ENCODE measurements at places on chromosomes 3 and 15.
A peak's percentile ranks its signal among the peaks of the same experiment; 100 is the strongest.

GRCh38 chr3:98779541-98780335 is 16.6 kb downstream of the ST3GAL6 start:
- peak; percentile 82 for DNase-seq

DNA sequence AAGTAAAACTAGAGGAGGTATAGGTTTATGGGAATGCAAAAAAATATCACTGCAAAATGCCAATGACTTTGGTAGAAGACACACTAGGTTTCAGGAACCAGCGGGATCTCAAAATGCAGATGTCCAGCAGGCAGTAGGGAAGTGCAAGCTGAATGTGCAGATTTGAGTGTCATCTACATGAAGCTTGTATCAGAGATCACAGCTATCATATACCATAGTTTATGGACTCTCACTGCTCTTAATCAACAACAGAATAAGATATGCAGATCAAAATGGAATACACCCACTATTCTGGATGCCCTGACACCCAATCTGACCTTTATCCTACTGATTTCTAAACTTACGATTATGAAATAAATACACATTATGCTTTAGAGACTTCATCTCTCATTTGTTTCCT is 27.7 kb downstream of the TMCC1 start:
- DNase-seq, result no peak

DNA sequence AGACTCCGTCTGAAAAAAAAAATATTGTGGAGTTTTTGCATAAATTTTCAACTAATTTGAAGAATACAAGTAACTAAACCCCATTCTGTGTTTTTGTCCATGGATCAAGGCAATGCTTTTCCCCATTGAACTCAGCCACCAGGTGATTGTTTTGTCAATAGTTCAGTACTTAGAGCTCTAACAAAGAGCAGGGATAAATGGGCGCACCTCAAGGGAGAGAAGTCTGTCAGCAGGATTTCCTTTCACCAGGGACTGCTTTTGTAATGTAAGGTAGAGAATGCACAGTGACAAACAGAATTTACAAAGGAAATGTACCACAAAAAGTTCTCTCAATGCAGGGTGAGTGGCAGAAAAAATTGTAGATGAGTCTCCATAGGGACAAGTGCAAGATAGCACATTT is 10.8 kb upstream of the ATP13A5 start:
- no peak for DNase-seq

DNA sequence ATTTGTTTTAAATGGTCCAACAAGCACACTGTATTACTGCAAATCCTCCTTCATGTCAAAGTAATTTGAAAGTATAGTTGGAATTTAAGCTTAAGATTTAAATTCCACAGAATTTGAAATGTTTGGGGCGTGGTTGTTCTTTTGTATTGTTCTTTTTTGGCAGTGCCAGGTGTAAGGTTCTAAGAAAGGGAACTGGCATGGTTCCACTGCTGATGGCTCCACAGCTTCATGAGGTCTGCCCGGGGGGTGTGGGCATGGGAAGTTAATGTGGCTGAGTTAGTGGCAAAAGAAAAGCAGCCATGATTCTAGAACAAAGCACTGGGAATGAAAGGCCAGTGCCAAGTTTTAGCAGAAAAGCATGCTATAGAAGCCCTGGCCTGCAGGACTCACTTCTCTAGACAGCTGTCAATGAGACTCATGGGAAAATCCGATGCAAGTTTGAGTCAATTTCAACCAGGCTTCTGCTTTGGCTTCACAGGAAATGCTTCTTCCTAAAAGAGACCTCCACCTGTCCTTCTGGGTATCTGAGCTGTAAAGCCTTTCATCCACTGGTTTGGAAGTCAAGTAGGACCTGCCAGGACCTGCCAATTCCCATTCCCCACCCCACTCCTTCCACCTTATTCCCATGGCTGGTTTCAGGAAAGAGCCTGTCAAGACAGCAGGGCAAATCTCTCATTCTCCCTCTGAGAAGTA is 18.9 kb downstream of the CDCP1 start:
- DNase-seq, result no peak

DNA sequence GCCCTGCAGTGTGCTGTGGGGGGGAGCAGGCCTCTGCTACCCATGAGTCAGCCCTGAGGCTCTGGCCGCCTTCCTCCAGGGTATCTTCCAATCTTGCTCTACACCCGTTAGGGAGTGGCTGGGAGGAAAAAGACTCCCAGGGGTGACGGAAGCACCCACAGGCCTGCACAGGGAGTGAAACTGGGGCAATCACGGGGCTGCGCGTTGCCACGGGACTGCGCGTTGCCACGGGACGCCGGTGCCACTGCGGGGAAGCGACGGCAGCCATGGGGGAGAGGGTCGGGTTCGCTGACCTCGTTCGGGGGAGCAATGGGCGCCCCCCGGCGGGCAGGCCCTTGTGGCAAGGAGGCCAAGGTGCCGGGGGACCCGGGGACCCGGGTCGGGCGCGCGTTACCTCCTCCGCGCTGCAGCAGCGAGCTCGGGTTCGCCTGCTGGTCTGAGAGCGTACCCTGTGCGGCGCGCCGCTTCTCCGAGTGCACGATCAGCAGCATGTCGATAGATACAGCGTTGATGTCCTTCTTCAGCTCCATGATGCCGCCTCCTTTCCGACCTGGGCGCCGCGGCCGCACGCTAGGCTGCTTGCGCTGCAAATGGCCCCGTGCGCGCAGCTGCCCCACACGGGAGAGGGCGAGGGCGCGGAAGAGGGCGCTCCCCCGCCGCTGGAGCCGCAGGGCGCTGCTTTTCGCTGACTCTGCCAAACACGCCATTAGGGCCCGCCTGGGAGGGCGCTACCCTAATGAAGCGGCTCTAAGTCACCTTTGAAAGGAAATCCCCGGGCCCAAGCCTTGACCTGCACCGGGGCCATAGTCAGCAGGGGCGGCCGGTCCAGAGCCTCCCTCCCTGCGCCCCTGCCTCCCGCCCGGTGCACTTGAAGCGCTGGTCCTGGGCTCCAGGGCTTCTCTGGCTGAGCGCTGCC is at the start of gene KY:
KY (minus strand) TSS at position 592 of the 916 bp plus-strand sequence; CDS start at position 530, 62 bp downstream.
- peak; percentile 67 for DNase-seq

DNA sequence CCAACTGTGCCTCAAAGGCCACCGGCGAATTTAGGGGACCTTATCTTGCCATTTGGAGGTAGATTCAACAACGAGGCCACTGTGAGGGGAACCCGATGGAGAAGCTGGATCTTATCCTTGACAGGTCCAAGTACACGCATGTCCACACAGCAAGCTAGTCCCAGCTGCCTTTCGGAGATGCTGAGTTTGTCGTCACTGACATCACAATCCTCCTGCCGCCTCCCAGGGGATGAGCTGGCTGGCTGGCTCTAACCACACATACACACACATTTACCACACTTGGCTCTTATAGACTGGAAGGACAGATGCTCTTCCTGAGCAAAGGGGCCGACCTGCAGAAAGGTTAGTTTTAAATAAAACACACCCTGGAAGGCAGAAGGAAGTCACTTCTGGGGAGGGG is 176.3 kb downstream of the STT3B start:
- no peak for DNase-seq

GRCh38 chr3:144175644-144176425 is 204.2 kb downstream of the DIPK2A start:
- DNase-seq, result no peak

- DNase-seq, result no peak
Measured at GRCh38 chr3:8597219-8597853, 47.3 kb downstream of the SSUH2 start.

DNA sequence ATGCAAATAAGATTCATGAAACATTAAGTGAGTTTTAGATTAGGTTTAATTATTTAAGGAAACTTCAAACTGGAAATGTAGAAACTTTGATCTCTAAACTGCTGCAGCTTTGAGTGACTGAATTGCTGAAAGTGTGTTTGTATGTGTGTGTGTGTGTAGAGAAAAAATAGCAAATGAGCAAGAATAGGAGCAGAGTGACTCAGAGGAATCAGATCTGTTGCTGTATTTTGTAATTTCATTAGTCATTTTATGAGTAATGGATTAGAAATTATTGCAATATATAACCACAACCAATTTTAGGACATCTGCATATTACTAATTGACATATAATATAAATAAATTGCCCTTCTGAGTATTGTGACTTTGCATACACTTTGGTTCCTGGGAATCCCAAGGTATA is 52.8 kb upstream of the SLC9A9 start:
- peak; percentile 47 for DNase-seq

DNA sequence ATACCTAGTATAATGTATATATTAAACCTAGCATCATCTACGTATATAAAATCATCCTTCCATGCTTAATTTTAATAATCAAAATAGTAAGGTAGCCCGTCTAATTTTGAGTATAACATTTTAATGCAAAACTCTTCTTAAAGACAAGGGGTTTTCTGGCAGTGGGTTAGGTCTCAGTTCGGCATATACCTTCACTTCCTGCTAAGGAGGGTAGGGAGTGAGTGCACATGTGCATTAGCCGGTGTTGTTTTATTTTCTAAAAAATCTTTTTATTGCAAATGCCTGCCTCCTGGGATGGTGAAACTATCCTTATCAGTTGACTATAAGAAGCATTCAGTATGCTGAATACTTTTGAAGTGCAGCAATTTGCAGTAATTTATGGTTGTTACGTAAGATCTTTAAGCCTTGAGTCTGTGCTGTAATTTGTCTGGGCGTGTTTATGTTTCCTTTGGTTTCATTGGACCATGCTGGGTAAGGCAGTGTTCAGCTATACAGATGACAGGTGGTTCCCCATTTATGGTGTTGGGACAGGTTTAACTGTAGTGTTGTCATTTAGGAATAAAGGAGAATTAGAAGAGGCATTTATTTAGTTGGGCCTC is 11.7 kb downstream of the ARHGEF26 start:
- DNase-seq, result no peak

DNA sequence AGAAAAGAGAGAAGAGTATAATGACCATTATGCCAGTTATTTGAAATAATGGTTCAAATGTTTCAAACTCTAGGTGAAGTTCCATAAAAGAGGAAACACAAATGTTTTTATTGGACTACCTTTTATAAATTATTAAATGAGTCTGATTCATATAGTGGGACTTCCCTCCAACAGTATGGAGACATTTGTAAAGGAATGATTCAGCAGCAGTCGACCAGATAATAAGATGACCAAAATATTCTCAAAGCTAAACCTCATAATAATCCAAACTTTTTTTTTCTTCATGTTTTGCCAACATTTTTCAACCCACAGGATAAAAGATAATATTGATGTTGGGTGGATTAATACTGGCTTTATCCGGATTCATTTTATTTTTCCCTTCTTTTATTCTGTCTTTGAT is 18.8 kb downstream of the TIPARP start:
- no peak for DNase-seq

DNA sequence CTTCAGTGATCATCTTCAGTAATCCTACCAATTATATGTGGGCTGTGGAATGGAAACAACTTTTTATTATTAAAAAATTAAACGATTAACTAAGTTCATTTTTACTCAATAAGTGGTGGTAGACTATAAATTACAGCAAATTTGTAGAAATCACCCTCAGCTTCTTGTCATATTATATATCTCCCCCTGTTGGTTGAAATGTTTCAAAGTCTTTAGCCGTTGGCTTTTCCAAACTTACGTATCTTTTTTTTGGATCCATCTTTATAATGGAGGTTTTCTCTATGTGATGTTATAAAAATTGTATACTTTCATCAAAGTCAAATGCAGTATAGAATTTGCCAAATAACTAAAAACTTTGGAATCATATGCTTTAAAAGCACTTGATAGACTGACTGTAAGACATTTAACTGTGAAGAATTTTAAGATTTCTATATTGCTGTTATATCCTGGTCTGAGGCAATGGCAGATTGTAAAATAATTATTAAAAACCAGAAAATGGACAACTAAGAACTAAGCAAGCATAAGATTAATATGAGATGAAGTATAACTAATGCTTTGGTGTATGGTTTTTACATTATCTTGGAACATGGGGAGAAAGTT is 44.7 kb downstream of the ATP11B start:
- no peak for DNase-seq

- DNase-seq, result no peak
Measured at GRCh38 chr15:76339305-76340197, 3.0 kb downstream of the ISL2 start.

- DNase-seq, result no peak
Measured at GRCh38 chr15:84871428-84871985, 13.0 kb upstream of the SLC28A1 start.

DNA sequence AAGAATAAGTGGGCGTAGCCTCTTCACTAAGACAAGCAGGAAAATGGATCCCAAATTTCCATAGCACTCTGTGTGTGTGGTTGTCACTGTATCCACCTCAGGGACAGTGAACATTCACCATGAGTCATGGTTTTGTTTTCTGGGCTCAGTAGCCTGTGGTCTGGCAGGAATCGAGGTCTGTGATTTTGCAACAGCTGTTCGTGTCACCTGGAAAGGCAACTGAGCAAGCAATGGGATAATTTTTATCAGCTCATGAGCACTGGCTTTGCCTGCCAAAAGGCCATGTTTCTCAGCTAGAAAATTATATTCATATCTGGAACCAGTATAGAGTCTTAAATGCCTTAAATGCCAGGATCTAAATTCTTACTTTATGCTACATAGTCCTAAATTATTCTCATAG is 60.9 kb downstream of the STRIT1 start:
- DNase-seq, result no peak

DNA sequence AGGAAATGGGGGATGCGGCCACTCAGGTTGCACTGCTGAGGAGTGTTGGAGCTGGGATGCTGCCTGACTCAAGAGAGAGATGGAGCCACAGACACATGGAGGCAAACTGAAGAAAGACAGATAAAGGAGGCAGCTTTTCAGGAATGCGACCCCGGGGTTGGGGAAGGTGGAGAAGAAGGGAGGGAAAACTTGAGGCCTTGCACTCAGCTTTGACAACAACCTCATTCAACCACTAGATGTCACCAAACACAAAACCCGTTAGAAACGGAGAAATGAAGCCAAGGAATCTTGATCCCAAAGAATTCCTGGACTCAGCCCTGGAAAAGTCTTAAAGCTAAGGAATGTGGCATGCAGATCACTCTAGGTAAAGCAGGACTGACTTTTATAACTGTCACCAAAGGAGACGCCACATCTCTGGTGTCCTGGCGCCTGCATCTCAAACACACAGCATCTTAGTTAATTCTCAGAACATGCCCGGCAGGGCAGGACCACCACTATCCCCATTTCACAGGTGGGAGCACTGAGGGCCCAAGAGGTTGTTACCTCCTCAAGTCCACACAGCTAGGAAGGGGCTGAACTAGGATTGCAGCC is 59.6 kb upstream of the LMCD1 start:
- DNase-seq, result peak; percentile 69

DNA sequence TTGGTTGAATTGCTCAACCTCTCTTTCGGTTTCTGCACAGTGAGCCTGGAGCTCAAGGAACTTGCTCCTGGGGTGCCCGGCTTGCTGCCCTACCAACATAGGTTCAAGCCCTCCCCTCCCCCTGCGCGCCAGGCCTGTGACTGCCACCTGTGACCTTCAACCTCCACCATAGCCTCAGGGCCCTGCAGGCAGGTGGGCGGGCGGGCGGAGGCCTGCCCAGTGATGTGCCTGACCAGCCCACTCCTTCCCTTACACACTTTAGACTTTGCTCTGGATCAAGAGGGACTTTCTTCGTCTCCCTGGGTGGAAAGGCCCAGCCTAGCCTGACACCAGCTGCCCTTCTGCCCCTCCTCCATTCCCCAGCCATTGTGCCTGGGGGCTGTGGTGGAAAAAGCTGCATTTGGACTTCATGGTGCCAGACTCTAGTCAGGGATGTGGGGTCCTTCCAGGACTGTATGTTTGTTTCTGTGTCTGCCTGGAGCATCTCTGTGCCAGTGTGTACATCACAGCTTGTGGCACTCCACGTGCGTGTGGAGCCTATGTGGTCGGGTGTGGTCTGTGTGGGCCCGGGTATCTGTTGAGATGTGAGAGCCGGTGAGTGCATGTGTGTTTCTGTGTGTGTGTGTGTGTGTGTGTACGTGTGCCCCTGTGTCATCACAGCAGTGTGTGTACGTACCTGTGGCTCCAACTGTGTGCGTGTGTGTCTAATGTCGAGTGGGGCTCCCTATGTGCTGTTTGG is 9.5 kb downstream of the PRKCD start:
- peak; percentile 68 for DNase-seq

GRCh38 chr3:53733446-53733845 is 112.8 kb downstream of the CHDH start:
- no peak for DNase-seq
